NCI-H1092 treated with DMSO at 0.1 percent for 48 hours (cell line): ENCODE measurements at places on chromosomes 1 and 21.
A peak's percentile ranks its signal among the peaks of the same experiment; 100 is the strongest.

DNA sequence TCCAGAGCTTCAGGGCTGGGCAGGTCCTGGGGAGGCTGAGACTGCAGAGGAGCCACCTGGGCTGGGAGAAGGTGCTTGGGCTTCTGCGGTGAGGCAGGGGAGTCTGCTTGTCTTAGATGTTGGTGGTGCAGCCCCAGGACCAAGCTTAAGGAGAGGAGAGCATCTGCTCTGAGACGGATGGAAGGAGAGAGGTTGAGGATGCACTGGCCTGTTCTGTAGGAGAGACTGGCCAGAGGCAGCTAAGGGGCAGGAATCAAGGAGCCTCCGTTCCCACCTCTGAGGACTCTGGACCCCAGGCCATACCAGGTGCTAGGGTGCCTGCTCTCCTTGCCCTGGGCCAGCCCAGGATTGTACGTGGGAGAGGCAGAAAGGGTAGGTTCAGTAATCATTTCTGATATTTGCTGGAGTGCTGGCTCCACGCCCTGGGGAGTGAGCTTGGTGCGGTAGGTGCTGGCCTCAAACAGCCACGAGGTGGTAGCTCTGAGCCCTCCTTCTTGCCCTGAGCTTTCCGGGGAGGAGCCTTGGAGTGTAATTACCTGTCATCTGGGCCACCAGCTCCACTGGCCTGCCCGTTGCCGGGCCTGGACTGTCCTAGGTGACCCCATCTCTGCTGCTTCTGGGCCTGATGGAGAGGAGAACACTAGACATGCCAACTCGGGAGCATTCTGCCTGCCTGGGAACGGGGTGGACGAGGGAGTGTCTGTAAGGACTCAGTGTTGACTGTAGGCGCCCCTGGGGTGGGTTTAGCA is 9.3 kb downstream of the MYBPH start:
- DNase-seq: no peak

DNA sequence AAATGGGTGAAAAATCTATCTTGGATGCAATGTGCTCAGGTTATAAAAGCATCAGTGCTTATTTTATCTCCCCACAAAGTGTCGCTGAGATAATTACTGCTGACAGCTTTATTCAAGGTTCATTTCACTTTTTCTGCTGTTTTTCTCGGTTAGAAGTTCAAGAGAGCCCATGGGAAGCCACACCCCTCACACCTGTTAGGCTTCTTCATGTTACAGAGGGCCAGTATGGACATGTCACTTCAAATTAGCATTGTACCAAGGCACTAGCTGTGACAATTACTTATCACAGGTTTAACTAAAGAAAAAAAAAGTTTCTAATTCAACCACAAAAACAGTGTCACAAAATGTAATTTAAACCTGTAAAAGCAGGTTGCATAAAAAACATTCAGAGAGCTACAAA is 187.3 kb upstream of the DMRTA2 start:
- DNase-seq: no peak

DNA sequence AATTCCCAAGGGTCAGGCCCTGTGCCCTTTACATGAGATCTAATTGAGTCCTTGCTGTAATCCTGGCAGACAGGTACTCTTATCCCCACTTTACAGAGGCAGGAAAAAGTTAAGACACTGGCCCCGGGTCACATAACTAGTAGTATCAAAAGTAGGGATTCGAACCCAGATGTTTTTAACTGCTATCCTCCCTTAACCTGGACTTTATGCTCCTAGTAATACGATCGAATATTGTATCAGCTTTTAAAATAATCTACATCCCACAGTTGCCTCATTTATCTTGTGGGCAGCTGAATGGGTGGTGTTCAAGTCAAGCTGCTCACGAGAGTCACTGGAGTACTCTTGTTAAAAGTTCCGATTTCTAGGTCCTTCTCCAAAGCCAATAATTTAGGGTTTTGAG is 25.5 kb upstream of the TMEM51 start:
- DNase-seq: no peak

- DNase-seq: no peak
These were observed 20.1 kb downstream of the PTPRU start for GRCh38 chr1:29256394-29256793.

DNA sequence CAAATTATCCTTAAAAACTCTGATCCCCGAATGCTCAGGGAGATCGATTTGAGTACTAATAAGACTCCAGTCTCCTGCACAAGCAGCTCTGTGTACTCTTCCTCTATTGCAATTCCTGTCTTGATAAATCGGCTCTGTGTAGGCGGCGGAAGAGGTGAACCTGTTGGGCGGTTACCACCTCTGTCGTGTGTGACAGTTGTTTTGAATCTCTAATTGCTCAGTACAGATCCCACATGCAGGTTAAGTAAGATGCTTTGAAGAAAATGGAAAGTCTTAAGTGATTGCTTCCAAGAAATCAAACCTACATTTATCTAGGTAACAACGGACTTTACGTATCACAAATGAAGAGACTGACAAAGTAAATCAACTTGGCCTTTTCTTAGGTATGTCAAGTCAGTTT is 35.5 kb downstream of the COA6 start:
- DNase-seq: no peak

- DNase-seq: no peak
These were observed 48.7 kb upstream of the PLA2G4A start for GRCh38 chr1:186780076-186780475.

GRCh38 chr1:6502000-6502891 is 10.8 kb upstream of the PLEKHG5 start:
- DNase-seq: peak; percentile 64

DNA sequence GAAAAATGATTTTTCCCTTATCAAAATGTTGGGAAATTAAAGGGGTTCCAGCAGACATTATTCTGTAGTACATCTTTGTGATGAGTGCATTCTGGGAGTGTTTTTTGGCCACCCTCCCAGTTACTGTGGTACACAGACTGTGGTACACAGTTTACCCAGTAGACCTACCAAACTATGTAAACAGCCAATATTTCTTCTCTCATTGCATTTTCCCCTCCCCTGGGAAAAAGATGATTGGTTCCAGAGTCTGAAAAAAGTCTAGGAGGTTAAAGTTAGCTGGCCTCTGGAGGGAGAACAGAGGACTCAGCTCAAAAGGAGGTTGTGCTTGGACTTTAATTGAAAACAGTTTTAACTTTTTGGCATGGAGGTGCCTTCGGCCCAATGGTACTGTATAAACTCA is 42.5 kb downstream of the PGM1 start:
- no peak for DNase-seq

- no peak for DNase-seq
These were observed 14.2 kb downstream of the CAPN2 start for GRCh38 chr1:223726380-223727001.

GRCh38 chr21:33202464-33203363 is 27.0 kb upstream of the IFNAR2 start:
- no peak for DNase-seq

GRCh38 chr1:192160196-192160595 is 1.9 kb downstream of the RGS18 start:
- DNase-seq: no peak

DNA sequence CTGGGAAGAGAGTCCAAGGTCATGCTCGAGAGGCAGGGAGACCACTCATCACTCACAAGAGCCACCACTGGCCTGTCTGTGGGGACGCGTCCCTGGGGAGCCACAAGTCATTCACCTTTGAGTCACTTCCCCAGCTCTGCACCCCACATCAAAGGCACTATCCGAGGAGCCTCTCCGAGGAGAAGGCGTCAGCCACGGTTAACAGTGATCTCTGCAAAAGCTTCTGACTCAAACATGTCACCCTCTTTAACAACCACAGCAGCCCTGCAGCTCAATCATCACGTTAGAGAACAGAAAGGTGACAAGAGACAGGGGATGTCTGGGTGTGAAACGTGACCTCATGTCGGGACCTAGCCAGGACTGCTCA is 9.0 kb downstream of the LRRC47 start:
- DNase-seq: no peak

DNA sequence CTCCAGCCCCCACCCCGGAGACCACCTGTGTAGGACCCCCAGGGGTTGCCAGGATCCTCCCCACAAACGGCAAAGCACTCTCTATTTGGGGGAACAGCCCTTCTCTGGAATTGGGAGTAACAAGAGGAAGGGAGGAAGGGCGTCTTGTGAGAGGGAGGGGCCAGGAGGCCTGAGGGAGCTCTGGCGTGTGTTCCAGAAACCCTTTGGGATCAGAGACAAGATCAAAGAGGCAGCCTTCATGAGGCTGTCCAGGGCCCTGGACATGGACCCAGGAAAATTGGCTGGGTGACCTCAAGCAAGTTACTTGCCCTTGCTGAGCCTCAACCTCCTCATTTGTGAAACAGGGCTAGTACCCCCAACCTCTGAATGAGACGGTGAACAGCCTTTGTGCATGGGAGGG is 18.1 kb upstream of the ECE1 start:
- DNase-seq: no peak

DNA sequence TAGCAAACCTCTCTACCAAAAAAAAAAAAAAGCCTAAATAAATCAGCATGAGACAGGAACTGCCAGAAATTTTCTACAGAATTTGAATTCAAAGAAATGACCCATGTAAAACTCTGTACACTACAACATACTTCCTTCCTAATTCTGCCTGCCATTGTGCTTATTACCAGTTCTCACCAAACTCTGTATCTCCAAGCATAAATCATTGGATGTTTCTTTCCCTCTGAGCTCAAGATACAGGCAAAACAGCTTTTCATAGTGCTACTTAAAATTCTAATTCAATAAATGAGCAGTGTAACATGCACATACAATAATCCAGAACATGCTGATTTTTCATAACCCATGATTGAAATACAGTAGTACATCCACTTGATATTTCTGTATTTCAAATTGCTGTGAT is 87.0 kb downstream of the EIF4G3 start:
- no peak for DNase-seq

GRCh38 chr1:98205291-98206017 is 284.6 kb upstream of the DPYD start:
- DNase-seq: no peak

GRCh38 chr1:102572637-102573036 is 535.7 kb downstream of the COL11A1 start:
- no peak for DNase-seq

- no peak for DNase-seq
These were observed 7.8 kb downstream of the STK40 start for GRCh38 chr1:36377791-36378492.

GRCh38 chr1:56838759-56839158 is 15.8 kb upstream of the C8A start:
- DNase-seq: no peak

GRCh38 chr1:241842565-241842964 is 5.4 kb upstream of the EXO1 start:
- peak; percentile 64 for DNase-seq

- DNase-seq: peak; percentile 16
These were observed 637 bp downstream of the LYPLA2 start for GRCh38 chr1:23791516-23792047.

GRCh38 chr1:156765666-156766065 is 1.7 kb upstream of the PRCC start:
- no peak for DNase-seq

DNA sequence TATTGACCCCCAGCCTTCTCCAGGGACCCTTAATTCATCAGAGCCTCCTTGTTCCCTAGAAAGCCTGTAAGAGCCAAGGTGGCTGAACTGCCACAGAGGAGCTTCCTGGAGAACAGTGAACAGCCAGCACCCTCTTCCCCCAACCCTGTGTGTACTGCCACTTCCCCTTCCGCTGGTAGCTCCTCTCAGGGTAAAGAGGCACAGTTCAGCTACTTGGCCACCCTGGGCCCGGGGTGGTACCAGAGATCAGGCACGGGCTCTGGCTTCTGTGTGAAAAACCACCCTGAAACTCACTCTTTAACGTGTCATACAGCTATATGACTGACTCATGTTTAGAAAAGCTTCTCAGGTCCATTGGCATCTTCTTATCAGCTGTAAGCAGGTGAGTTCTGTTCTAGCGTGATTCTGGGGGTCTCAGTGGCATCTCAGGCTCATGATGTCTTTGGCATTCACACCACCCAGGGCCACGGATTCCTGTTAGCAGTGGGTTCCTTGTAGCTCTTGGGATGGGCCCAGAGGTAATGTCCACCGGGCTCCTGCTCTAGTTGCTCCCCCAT is 22.4 kb downstream of the ARMH1 start:
- DNase-seq: no peak

- no peak for DNase-seq
These were observed 439.5 kb downstream of the SMYD3 start for GRCh38 chr1:246067432-246068216.

GRCh38 chr1:198934901-198935305 is 296.1 kb downstream of the PTPRC start:
- no peak for DNase-seq

- DNase-seq: no peak
These were observed 54.8 kb downstream of the OSBPL9 start for GRCh38 chr1:51671527-51672325.

DNA sequence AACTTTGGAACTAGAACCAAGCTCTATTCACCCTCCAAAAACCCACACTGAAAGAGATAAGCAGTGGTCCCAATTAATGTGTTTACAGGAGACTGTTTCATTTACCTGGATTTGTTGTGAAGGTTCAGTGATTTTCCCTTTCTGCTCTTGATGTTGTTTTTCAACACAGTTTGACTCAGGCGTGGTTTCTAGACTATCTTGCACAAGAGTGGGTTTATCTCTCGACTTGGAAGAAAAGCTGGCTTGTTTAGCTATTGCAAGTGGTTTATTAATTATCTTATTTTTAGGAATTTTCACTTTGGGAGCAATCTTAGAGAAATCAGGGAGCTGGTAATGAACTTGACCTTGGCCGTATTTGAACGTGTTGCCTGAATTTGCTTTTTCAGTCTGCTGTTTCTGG is 5.3 kb downstream of the AKNAD1 start:
- no peak for DNase-seq

- no peak for DNase-seq
These were observed 54.3 kb downstream of the ZNF697 start for GRCh38 chr1:119593805-119594204.

GRCh38 chr21:42467140-42467983 is 28.7 kb downstream of the RSPH1 start:
- DNase-seq: peak; percentile 45

DNA sequence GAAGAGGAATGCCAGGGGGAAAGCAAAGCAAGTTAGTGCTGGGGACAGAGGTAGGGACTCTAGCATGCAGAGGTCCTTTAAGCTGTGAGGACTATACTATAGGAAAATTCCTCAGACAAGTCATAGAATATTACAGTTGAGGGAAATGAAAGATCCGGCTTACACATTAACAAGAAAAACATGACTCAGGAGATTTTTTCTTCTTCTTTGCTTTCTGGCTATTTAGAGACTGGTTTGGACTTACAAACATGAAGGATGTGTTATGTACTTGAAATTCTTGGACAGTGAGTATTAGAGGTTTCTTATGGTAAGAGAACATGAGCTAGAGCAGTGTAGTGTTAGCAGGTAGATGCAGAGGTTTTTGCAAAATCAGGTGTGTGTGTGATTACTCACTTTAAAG is 24.9 kb downstream of the USP25 start:
- DNase-seq: no peak
